ENCODE measurements at places on chromosomes 5 and 9.
A peak's percentile ranks its signal among the peaks of the same experiment; 100 is the strongest.

DNA sequence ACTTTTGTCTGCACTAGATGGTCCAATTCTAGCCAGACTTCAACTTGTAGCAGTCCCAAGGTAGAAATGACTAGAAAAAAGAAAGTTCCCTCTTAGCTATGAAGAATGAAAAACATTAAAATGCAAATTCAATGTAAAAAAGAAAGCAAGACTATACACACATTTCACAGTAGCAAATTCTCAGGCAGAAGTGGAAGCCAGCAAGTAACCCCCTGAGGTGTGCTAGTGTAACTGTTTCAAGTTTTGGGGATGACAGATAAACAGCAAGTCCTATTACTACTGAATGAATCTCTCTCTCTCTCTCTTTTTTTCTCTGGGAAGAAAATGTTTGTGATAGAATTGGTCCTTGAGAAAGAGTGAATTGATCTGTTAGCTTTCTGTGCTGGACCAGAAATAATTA, 185.6 kb downstream of the EFNA5 start:
- DNase-seq: no peak

GRCh38 chr9:95137587-95138145, 179.8 kb downstream of the FANCC start:
- no peak for DNase-seq

GRCh38 chr5:96201503-96201902, 231.5 kb downstream of the PCSK1 start:
- no peak for DNase-seq

- DNase-seq: no peak
Observed at GRCh38 chr5:74296685-74297408, 343.7 kb downstream of the ENC1 start.

GRCh38 chr9:127114606-127115005, 7.8 kb downstream of the ANGPTL2 start:
- DNase-seq: no peak

DNA sequence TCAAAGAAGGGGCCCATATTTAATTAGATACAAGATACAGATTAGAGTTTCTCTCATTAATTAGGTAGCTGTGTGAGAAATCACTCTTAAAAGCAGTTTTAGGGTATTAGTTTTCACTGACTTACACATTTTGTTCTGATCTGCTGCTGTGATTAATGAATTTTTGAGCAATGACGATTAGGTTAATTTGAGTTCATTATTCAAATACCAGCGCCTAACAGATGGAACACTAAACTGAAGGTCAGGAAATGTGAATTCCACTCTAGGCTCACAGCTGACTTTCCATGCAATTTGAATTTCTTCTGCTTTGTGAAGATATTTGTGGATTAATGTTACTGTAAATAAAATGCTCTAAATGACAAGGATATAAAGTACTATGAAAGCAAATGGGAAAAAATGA, 380.6 kb downstream of the ADGRV1 start:
- DNase-seq: no peak

DNA sequence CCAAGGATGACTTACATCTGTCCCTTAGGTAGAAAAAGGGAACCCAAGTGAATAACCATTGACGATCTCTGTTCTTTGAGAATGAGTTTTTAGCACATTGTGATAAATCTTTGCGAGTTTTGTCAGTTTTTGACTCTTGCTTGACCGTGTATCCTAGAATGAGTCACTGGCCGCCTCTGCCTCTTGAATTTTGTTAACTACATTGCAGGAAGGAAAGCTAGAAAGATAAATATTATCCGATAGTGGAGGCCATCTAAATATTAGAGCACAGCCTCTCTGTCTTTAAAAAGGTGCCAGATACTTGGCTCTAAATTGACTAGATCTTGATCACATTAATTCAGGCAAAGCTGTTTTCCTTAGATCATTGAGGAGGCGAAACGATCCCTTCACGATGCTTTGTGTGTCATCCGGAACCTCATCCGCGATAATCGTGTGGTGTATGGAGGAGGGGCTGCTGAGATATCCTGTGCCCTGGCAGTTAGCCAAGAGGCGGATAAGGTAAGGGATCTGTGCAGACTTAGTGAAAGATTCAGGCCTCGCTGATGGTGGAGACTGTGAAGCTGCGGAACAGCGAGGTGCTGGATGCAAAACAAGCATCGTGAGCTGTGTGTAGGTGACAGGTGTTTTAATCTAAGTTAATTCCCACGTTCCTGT, 12.2 kb downstream of the CCT5 start:
- DNase-seq: no peak

DNA sequence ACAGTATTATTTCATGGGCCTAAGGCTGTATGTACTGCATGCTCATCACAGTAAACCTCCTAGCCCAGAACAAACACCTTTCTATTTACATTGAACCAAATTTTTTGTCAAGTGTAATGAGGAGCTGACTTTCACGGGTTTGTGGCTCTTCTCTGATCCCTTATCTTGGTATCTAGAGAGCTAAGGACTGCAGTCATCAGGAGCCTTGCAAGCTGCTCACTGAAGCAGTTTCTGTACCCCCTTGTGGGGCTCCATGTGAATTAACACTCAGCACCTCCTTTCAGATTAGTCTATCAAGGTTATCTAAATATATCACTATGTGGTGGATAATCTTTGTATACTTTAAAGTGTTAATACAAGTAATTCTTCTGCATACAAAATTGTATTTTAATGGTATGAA, 108.2 kb downstream of the AUH start:
- peak; percentile 17 for DNase-seq

DNA sequence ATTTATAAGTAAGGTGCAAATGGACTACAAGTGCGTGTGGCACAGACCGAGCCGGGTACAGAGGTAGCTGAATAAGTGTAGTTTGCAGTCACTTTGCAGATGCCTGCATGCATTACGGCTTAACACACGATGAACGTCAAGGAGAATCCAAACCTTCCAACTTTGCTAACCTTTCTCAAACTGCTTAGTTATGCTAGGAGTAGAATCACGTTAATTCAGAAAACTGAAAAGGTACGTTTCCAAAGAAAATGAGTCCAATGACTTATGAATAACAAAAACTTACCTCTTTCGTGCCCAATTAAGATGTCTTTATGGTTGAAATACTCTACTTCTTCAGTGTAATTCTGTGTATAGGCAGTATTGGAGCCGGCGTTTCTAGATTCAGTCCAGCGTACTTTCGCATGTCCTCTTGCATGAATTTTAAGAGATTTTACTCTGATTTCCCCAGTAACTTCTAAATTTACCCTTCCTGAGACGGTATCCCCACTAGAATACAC, 539 bp downstream of the ARRDC3 start:
- DNase-seq: no peak

DNA sequence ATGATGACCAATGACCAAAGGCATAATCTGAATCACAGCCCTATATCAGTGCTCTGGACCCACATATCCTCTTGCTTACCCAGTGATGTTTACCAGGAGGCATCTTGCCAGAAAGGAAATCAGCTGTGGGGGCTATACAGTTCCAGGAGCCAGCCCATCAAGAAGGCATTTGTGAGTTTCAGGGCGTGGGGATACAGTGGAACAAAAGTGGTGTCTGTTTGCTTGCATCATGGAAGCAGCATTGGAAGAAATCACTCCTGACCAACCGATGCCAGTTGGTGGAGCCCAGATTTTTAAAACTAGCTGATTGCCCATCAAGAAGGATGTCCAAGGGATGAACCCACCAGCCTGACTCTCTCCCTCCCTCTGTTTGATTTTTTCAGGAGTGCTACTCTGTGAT, 106.5 kb upstream of the EGFLAM start:
- DNase-seq: no peak

GRCh38 chr5:128536254-128537220, 1.5 kb downstream of the FBN2 start:
- no peak for DNase-seq

DNA sequence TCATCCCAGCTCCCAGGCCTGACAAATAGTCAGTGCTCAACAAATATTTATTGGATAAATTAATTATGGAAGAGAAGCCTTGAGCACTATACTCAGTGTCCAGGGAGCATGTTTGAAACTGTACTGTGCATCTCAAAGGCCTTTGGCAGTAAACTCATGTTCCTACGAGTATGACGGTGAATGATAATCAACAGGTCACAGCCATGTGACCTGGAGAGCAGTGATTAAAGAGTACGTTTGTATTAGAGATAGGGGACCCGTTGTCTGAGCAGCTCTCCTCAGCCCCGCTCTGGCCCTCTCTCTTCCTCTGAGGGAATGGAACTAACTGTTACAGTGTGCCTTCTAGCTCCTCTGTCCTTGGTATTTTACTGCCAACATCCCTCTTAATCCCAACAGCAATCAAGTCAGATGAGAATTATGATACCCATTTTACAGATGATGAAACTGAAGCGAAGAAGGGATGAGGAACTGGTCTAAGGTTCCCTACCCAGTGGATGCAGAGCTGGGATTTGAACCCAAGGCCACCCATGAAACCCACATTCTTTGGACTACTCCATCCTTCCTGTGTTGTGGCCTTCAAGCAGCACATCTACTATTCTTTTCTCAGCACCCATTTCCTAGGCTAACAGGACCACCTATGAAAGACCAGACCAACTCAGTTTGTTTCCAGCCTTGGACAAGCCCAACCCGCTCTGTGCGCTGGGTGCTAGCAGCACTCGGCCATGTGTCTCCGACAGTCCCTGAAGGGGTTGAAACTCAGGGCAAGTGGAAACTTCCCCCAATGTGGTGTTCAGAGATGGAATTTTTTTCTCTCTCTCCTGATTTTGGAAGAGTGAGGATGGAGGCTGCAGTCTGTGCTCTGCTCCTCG, 34.9 kb downstream of the SPRY4 start:
- no peak for DNase-seq

DNA sequence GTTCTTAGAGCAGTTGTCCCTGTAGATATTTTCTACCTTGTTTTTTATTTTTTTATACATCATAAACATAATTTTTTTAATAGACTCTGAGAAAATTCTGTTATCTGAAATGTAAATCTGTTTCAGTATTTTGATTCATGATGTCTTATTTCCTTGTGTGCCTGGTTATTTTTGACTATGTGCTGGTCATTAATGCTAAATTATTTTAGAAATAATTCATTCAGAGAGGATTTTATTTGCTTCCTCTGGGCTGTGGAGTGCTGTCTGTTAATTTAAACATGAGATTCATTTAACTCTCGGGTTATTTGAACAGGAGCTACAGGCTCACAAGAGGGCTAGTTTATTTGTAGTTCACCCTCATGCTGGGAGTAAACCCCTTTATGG, 124.3 kb upstream of the PITX1 start:
- no peak for DNase-seq

GRCh38 chr9:131755541-131756198, 15.8 kb upstream of the RAPGEF1 start:
- DNase-seq: peak; percentile 81

DNA sequence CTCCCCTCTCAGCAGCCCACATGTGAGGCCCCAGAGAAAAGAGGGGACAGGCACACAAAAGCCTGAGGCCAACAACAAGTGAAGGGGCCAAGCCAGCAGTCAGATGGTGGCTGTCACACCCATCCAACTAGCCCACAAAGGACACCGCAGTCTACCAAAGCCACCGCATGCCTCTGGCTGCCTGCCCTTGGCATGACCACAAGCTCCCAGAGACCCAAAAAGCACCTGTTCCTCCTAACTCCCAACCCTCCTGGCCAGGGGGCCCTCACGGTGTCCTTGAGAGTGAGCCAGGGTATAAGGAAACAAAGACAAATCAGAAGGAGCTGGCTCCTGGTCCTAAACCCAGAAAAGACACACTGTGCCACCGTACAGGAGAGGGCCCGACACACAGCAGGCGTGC, 77.8 kb upstream of the LRRTM2 start:
- no peak for DNase-seq

GRCh38 chr9:68999393-69000105, 14.4 kb downstream of the PRKACG start:
- peak; percentile 69 for DNase-seq

- DNase-seq: no peak
Observed at GRCh38 chr5:19492861-19493260, 495.1 kb downstream of the CDH18 start.

Data from A549 (cell line).